Cardiac ventricle fibroblast (primary cell): ENCODE measurements at places on chromosomes 2 and 18. TPM values are rescaled to one million over a fixed set of nuclear protein-coding genes. Genes with fewer than 3 reads are reported as not detected.

The GREB1 gene
- 1.7 and 2.3 TPM in 2 replicates for total RNA-seq

The RBMS1 gene
- 99.0 and 102 TPM in 2 replicates for total RNA-seq

The SUPT7L gene
- 10.0 and 12.2 TPM in 2 replicates for total RNA-seq

The ANKRD44 gene
- 2.8 and 4.7 TPM in 2 replicates for total RNA-seq

The CCDC121 gene
- 1.7 and 2.5 TPM in 2 replicates for total RNA-seq

The NT5C1B gene
- 0.10 TPM in 1 of 2 replicates, not detected in the other for total RNA-seq

The UGT1A10 gene
- total RNA-seq: not detected in 2 replicates

The UGT1A4 gene
- 0.34 TPM in 1 of 2 replicates, not detected in the other for total RNA-seq

The NXPH2 gene
- 0.25 TPM in 1 of 2 replicates, not detected in the other for total RNA-seq

The CIDEA gene
- total RNA-seq: not detected in 2 replicates

The ATOH8 gene
- total RNA-seq: 31.2 and 34.5 TPM in 2 replicates

The UGT1A8 gene
- total RNA-seq: not detected in 2 replicates

The ASB18 gene
- total RNA-seq: not detected in 2 replicates

The TCF23 gene
- total RNA-seq: 0.10 and 0.44 TPM in 2 replicates

The RAB31 gene
- total RNA-seq: 45.5 and 52.7 TPM in 2 replicates

The ARL6IP6 gene
- total RNA-seq: 5.9 and 12.3 TPM in 2 replicates

The CFAP65 gene
- 0.34 TPM in 1 of 2 replicates, not detected in the other for total RNA-seq

The SNED1 gene
- 176 and 211 TPM in 2 replicates for total RNA-seq

The IL18RAP gene
- 0.34 TPM in 1 of 2 replicates, not detected in the other for total RNA-seq

The ATP6V1C2 gene
- 0.10 and 0.50 TPM in 2 replicates for total RNA-seq
